ENCODE measurements at places on chromosomes 6 and 20. TPM values are rescaled to one million over a fixed set of nuclear protein-coding genes. Genes with fewer than 3 reads are reported as not detected.

Gene SYCP2
- total RNA-seq = not detected

DNA sequence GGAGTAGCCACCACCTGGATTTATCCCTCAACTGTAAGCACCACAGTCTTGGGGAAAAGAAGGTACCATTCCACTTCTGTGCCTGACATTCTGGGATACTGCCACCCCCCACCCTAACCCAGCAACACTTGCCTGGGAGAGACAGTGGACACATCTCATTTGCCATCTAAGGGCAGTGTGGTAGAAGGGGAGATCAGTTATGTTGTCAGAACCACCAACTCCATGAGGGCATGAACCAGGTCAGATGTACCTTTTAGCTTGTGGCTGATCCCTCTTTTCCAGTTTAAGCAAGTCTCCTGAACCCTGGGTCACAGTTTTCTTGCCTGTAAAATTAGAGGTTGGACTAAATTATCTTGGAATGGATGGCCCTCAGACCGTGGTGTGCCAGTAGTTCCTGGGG, 165.5 kb downstream of the SCP2D1 start:
- H3K36me3 ChIP-seq = no peaks in the 10 kb centered on the region
- H3K4me1 ChIP-seq = no peaks in the 10 kb centered on the region
- DNase-seq = no peak
- H3K4me3 ChIP-seq = no peak overlapping the region
- no peak overlapping the region for H3K27ac ChIP-seq

GRCh38 chr20:53735536-53736050, 142.0 kb upstream of the ZNF217 start:
- peak overlapping the region; percentile 68 for H3K4me3 ChIP-seq
- DNase-seq = peak; percentile 88
- H3K27me3 ChIP-seq = no peaks in the 10 kb centered on the region
- peaks cover 25% of the 10 kb centered on the region for H3K4me1 ChIP-seq

Gene ZBTB46
- 4.0 TPM for total RNA-seq

Gene SNPH
- total RNA-seq = 2.9 TPM

GRCh38 chr6:412146-412886, 20.8 kb downstream of the IRF4 start:
- no peak overlapping the region for H3K27ac ChIP-seq
- no peaks in the 10 kb centered on the region for H3K27me3 ChIP-seq
- DNase-seq = no peak
- H3K36me3 ChIP-seq = no peaks in the 10 kb centered on the region
- no peak overlapping the region for H3K4me3 ChIP-seq

Gene TXLNB
- 0.73 TPM for total RNA-seq

DNA sequence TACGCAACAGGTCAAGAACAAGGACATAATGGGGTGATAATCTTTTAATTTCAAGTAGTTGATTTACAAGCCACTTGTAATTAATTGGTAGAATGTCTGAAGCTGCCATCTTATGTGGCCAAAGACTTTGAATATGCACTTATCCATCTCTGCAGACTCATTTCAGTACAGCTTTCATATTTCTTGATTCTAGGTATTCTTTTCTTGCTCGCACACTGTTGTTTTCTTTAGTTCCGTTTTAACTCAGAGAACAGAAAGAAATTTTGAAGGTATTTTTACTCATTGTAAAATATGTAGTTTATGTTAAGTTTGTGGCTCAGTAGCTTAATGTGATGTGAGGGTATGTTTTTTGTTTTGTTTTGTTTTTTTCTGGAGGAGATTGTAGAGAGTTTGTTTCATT, 73.9 kb downstream of the UBR2 start:
- no peaks in the 10 kb centered on the region for H3K27me3 ChIP-seq
- no peak for DNase-seq
- peaks cover 38% of the 10 kb centered on the region for H3K36me3 ChIP-seq
- H3K4me1 ChIP-seq = no peaks in the 10 kb centered on the region

Gene MRPS10
- total RNA-seq = 59.5 TPM

Gene SLC22A1
- 0.49 TPM for total RNA-seq

Gene LAMA4
- total RNA-seq = 28.5 TPM

GRCh38 chr20:328027-328974, 2.9 kb downstream of the SOX12 start:
- H3K36me3 ChIP-seq = no peaks in the 10 kb centered on the region
- H3K27me3 ChIP-seq = no peaks in the 10 kb centered on the region
- peak overlapping the region; percentile 77 for H3K4me3 ChIP-seq
- peaks cover 14% of the 10 kb centered on the region for H3K4me1 ChIP-seq
- DNase-seq = no peak
- no peak overlapping the region for H3K27ac ChIP-seq

Gene KDM1B
- total RNA-seq = 7.2 TPM

- H3K27me3 ChIP-seq = no peaks in the 10 kb centered on the region
- no peaks in the 10 kb centered on the region for H3K4me1 ChIP-seq
- no peak for DNase-seq
- H3K4me3 ChIP-seq = no peak overlapping the region
- H3K27ac ChIP-seq = no peak overlapping the region
Measured at GRCh38 chr6:111724039-111724438, 118.4 kb upstream of the TRAF3IP2 start.

Gene TSBP1
- total RNA-seq = not detected

DNA sequence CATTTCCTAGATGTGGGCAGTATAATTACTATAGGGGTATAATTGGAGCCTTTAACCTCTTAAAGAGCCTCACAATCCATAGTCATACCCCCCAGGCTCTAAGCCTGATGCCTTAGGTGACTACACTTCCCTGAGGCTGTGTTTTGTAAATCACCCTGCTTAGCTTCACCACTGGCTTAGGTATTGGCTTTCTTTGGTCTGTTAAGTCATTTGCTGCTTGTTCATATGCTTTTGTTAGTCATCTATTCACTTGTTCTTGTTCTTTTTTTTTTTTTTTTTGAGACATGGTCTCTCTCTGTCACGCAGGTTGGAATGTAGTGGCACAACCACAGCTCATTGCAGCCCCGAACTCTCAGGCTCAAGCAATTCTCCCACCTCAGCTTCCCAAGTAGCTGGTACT, 26.7 kb downstream of the KAT14 start:
- H3K27ac ChIP-seq = no peak overlapping the region
- no peaks in the 10 kb centered on the region for H3K27me3 ChIP-seq
- DNase-seq = no peak
- no peak overlapping the region for H3K4me3 ChIP-seq
- no peaks in the 10 kb centered on the region for H3K4me1 ChIP-seq
- H3K36me3 ChIP-seq = peaks cover 17% of the 10 kb centered on the region

DNA sequence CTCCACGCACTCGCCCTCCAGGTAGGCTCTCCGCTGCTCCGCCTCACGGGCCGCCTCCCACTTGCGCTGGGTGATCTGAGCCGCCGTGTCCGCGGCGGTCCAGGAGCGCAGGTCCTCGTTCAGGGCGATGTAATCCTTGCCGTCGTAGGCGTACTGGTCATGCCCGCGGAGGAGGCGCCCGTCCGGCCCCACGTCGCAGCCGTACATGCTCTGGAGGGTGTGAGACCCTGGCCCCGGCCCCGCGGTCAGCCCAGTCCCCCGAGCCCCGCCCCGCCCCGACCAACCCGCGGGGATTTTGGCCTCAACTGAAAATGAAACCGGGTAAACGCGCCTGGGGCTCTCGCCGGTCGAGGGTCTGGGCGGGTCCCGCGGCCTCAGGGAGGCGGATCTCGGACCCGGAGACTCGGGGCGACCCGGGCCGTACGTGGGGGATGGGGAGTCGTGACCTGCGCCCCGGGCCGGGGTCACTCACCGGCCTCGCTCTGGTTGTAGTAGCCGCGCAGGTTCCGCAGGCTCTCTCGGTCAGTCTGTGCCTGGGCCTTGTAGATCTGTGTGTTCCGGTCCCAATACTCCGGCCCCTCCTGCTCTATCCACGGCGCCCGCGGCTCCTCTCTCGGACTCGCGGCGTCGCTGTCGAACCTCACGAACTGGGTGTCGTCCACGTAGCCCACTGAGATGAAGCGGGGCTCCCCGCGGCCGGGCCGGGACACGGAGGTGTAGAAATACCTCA, 598 bp downstream of the HLA-B start:
- no peak for DNase-seq
- no peaks in the 10 kb centered on the region for H3K27me3 ChIP-seq
- no peaks in the 10 kb centered on the region for H3K36me3 ChIP-seq

DNA sequence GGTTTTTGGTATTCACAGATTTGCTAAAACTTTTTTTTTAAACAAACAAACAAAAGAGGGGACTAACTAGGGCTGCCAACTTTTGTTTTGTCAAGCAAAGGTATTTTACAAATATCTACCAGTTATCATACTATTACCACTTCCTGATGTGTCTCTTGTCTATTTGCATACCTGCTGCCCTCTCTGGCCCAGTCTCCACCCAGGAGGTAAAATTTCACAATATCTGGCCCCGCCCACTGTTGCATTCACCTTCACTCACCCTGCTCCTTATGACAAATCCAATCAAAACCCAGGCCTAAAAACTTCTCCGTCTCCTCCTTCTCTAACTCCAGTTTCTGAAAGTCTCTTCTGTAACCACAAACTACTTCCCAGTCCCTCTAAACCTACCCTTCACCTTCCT, 82.2 kb downstream of the TRERF1 start:
- no peak for DNase-seq
- H3K4me3 ChIP-seq = no peak overlapping the region
- H3K27ac ChIP-seq = no peak overlapping the region
- no peaks in the 10 kb centered on the region for H3K4me1 ChIP-seq

GRCh38 chr6:51959744-51960383, 127.5 kb downstream of the PKHD1 start:
- no peak overlapping the region for H3K4me3 ChIP-seq
- no peaks in the 10 kb centered on the region for H3K36me3 ChIP-seq
- no peak overlapping the region for H3K27ac ChIP-seq
- peak; percentile 93 for DNase-seq
- no peaks in the 10 kb centered on the region for H3K4me1 ChIP-seq

GRCh38 chr6:164763788-164764187, 545.6 kb downstream of the C6orf118 start:
- H3K27ac ChIP-seq = no peak overlapping the region
- H3K4me1 ChIP-seq = no peaks in the 10 kb centered on the region
- H3K27me3 ChIP-seq = no peaks in the 10 kb centered on the region
- H3K36me3 ChIP-seq = no peaks in the 10 kb centered on the region

DNA sequence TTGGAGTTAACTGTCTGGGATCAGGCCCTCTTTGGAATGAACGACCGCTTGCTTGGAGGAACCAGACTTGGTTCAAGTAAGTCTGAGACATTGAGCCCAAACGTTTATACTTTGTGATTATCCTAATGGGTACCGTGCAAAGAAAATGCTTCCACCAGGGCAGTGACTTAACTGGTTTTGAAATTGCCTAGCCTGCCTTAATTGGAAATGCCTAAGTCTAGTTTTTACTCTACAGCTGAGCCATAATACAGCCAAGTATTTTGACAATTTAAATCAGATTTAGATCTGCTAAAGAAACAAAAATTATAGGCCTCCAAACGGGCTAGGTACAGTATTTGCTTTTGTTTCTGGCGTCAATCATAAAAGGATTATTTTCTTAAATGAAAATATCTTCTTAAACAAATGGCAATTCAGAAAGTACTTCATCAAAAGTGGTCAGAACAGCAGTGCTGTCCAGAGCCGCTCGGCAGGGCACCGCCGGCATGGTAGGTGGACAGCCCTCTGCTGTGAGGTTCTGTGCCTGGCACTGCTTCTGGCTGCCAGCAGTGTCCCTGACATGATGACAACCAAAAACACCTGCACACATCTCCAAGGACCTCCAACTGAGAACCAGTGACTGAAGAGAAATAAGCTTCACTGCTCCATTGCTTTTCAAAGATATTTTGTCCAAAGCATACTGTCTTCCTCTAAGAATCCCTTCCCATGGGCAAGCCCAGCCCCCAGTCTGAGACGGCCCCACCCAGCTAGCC, 55.6 kb downstream of the EZR start:
- no peak overlapping the region for H3K27ac ChIP-seq
- H3K36me3 ChIP-seq = peaks cover 32% of the 10 kb centered on the region
- H3K27me3 ChIP-seq = no peaks in the 10 kb centered on the region
- peaks cover 3% of the 10 kb centered on the region for H3K4me1 ChIP-seq

Gene PPP1R18
- total RNA-seq = 39.4 TPM

DNA sequence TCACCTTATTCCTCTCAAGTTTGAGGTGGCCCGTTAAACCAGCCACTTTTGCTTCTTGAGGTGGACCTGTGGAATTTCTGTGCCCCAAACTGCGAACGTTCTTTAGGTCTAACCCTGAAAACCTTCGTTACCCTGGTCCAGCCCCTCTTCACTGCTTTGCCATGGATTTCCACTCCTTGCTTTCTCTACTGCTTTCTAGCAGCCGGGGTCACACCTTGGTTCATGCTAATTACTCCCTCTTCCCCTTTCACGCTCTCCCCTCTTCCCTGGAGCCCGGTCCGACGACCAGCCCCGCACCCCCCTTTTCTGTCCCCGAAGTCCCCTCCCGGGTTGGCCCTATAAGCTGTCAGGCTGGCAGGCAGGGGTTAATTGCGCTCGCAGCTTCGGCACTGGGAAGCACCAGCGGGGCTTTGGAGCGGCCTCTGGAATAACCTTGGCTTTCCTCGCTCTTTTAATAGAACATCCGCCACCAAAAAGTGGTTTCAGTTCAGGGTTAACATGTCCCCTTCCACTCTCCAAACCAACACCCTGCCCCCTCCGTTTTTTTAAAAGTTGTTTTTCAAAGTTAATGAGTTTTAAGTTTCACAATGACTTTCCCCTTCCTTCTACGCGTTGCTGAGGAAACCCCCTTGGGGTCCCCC, 1.4 kb upstream of the HIVEP1 start:
- H3K4me1 ChIP-seq = no peaks in the 10 kb centered on the region
- H3K36me3 ChIP-seq = peaks cover under 1% of the 10 kb centered on the region
- H3K27ac ChIP-seq = peak overlapping the region; percentile 98
- H3K4me3 ChIP-seq = peak overlapping the region; percentile 67

Gene DDAH2
- total RNA-seq = 39.1 TPM

Gene RWDD2A
- total RNA-seq = 3.6 TPM

GRCh38 chr6:15987569-15987968, 141.3 kb upstream of the MYLIP start:
- H3K36me3 ChIP-seq = no peaks in the 10 kb centered on the region
- H3K27ac ChIP-seq = no peak overlapping the region
- no peak for DNase-seq
- no peaks in the 10 kb centered on the region for H3K4me1 ChIP-seq

- peak overlapping the region; percentile 52 for H3K27ac ChIP-seq
- H3K27me3 ChIP-seq = no peaks in the 10 kb centered on the region
- H3K4me3 ChIP-seq = no peak overlapping the region
- H3K4me1 ChIP-seq = peaks cover 38% of the 10 kb centered on the region
- H3K36me3 ChIP-seq = no peaks in the 10 kb centered on the region
- peak; percentile 86 for DNase-seq
Measured at GRCh38 chr6:41159415-41160082, 3.4 kb downstream of the TREM2 start.

DNA sequence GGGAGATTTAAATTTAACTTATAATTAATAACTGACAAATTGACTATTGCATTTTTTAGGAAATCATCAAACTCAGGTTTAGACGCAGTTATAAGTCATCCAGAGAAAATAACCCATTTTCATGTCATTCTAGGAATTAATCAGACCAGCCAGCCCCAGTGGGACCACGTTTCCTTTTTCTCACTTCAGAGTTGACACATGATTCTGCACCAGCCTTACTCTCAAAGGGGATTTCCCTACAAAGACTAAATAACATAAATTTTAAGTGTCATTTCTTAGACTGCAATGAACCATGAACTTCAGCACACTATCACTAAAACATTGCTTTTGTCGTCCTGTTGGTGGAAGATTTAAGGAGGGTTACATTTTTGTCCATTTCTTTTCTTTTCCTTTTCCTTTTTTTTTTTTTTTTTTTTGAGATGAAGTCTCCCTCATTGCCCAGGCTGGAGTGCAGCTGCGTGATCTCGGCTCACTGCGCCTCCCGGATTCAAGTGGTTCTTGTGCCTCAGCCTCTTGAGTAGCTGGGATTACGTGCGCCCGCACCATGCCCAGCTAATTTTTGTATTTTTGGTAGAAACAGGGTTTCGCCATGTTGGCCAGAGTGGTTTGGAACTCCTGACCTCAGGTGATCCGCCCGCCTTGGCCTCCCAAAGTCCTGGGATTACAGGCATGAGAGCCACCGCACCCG, 3.6 kb downstream of the IPCEF1 start:
- no peak overlapping the region for H3K27ac ChIP-seq
- H3K4me3 ChIP-seq = no peak overlapping the region
- no peaks in the 10 kb centered on the region for H3K27me3 ChIP-seq
- no peak for DNase-seq
